ENCODE measurements at places on chromosomes 11 and 22.
A peak's percentile ranks its signal among the peaks of the same experiment; 100 is the strongest.

GRCh38 chr11:46889689-46890475 lies 28.5 kb downstream of the LRP4 start:
- peak; percentile 45 for DNase-seq

GRCh38 chr11:93295921-93296575 lies 34.5 kb upstream of the DEUP1 start:
- no peak for DNase-seq

DNA sequence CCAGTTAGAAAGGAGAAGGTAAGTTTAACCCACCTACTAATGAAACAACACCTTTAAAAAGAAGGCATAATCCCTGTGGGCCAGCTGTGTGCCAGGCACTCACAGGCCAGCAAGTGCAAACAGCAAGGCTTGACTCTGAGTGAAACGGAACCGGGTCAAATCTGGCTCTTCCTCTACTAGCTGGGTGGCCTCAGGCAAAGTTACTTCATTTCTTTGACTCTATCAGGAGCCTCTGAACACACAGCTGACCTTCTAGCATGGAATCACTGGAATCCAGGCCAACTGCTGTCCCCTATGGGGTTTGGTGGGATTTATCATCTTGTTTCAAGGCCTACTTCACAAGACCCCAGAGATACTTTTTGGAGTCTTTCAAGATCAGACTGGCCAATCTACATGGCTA lies 3.3 kb downstream of the RAB38 start:
- DNase-seq, result no peak

GRCh38 chr11:109133159-109133558 lies 288.8 kb upstream of the C11orf87 start:
- DNase-seq, result no peak
